ENCODE measurements at places on chromosomes 4 and X.
A peak's percentile ranks its signal among the peaks of the same experiment; 100 is the strongest.

DNA sequence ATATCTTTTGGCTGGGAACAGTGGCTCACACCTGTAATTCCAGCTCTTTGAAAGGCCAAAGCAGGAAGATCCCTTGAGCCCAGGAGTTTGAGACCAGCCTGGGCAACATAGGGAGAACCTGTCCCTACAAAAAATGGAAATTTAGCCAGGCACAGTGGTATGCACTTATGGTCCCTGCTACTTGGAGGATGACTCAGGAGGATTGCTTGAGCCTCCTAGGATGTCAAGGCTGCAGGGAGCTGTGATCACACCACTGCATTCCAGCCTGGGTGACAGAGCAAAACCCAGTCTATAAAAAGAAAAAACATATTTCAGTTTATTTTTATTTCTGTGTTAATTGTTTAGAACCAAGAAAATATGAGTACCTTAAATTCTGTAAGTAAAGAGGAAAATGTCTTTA, 123.7 kb downstream of the CBR4 start:
- DNase-seq: no peak

DNA sequence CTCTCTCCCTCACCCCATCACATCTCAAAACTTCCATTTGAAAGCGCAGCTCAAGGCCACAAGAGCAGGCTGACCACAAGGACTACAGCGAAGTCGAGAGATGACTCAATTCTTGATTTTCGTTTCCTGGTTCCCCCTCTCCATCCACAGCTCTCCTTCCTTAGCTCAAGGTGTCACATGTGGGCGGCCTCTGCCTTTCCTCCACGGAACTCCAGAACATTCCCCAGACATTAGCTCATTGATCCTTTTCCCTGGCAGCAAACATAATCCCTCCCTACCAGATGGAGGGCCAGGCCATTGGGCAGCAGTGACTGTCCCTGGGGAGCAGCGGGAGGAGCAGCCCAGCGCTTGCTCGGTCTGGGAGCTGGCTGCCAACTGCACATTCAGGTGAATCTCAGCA, 56.3 kb downstream of the CCDC149 start:
- DNase-seq: peak; percentile 60

GRCh38 chr4:37434469-37434868, 189.9 kb downstream of the NWD2 start:
- DNase-seq: no peak

- DNase-seq: no peak
Measured at GRCh38 chrX:71626576-71626975, 8.3 kb upstream of the CXCR3 start.

GRCh38 chr4:26400132-26400531, 79.3 kb downstream of the RBPJ start:
- DNase-seq: no peak

DNA sequence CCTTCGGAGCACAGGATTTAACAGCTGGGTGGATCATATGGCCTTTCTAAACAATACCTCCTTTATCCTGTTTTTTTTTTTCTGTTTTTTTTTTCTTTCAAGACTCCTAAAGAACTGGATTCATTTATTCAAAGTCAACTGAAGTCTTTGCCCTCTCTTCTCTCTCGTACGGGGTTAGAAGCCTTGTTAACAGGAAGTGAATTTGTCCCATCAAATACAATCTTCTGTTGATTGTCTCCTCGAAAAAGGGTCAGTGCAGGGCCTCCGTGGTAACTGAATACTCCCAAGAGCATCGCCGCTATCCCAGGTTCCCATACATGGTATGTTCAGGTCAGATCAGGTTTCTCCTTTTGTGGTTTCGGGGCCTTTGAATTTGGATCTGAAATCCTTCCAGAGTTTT, 1.8 kb upstream of the TMEM128 start:
- DNase-seq: no peak

DNA sequence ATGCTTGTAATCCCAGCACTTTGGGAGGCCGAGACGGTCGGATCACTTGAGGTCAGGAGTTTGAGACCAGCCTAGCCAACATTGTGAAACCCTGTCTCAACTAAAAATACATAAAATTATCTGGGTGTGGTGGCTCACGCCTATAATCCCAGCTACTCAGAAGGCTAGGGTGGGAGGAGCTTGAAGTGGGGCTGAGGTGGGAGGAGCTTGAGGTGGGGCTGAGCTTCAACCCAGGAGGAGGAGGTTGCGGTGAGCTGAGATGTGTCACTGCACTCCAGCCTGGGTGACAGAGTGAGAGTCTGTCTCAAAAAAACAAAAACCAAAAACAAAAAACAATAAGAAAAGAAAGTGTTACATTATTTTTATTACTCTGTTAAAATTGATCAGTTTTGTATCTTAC, 1164.4 kb upstream of the IGFBP7 start:
- no peak for DNase-seq
